ENCODE measurements at places on chromosomes 3 and 15.

DNA sequence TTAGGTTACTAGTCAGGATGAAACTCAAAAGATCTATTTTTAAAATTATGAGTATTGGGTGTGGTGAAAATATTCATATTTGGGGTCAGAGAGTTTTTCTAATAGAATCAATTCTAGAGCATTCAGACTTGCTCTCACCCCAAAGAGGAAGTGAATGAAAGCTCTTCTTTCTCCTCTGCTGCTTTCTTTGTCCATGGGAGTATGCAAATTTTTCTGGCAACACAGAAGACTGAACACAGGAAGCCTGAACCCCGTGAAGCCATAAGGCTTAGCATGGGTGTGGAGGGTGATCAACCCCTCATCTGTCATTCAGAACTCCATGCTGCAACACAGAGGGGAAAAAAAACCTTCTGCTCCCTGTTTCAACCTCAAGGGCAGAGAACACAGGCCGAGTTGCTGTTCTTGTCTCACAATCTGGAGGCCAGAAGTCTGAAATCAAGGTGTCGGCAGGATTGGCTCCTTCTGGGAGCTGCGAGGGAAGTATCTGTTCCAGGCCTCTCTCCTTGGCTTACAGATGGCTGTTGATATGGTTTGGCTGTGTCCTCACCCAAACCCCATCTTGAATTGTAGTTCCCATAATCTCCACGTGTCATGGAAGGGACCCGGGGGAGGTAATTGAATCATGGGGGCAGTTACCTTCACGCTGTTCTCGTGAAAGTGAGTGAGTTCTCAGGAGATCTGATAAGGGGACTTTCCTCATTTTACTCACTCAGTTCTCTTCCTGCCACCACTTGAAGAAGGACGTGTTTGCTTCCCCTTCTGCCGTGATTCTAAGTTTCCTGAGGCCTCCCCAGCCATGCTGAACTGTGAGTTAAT lies 33.7 kb upstream of the CD47 start:
- DNase-seq: no peak

DNA sequence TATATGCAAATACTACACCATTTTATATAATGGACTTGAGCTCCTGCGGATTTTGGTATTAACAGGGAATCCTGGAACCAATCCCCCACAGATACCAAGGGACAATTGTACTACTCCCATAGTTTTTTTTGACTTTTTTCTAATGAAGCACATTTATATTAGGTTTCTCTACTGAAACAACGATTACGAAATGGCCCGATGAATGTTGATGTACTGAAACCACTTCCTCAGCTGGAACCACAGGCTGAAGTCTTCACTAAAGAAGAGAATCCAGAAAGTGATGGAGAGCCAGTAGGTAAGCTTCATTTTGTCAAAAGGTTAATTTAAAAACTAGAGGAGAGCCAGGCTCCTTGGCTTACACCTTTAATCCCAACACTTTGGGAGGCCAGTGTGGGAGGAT lies 121.5 kb upstream of the LRRFIP2 start:
- DNase-seq: no peak

DNA sequence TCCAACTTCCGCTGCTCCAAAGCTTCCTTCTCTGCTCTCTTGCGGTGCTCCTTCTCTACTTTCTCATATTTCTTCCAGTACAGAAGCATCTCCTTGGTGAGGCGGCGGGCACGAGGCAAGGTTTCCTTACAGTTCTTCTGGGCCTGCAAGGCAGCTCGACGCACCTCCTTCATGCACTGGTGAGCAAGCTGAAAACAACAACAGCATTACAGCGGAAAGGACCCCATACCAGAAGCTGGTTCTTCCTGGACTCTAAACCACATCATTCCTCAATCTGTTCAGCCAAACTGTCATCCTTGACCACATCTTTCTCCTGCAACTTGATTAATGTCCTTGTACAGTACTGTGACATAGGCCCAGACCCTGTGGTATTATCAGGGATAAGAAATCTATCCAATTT lies 36.4 kb downstream of the INO80 start:
- no peak for DNase-seq

DNA sequence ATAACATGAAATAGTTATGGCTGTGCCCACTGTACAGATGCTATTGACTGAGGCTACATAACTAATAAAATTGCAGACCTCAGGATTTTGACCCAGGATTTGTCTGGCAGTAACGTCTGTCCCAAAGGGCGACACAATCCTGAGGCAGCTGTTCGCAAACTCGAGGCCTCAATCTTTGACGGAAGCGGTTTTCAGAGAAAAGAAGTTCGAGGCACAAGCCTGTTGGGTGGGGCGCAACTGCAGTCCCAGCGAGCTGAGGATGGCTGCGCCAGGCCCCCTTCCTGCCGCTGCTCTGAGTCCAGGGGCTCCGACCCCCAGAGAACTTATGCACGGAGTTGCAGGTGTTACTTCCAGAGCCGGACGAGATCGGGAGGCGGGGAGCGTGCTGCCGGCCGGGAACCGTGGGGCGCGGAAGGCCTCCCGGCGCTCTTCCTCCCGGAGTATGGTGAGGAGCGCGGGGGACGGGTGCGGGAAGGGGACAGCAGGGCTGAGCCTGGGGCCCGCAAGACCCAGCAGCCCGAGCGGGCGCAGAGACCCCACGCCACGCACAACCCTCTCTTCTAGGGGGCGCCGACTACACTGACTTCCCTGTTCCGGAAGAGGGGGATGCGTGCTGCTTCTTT lies at the start of gene PARP15:
PARP15 (plus strand) TSS at position 242 of the 623 bp plus-strand sequence; CDS start at position 260, 18 bp downstream.
- no peak for DNase-seq

DNA sequence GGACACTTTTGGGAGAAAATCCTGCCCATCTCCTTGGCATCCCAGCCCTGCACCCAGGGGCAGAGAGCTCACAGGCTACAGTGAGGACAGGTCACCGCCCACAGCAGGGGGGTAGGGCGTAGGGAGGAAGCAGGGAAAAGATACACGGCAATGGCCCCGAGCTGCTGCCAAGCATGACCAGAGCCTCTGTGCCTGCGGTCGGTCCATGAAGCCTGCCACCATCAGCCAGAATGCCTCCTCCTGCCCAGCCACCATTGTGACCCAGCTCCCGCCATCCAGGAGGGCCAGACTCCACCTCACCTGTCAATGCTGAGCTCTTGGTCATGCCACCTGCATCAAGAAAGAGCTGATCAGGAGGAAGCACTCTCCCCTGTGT lies 230.7 kb downstream of the VPS13C start:
- no peak for DNase-seq

- no peak for DNase-seq
These were observed 125.9 kb upstream of the PLXND1 start for GRCh38 chr3:129732200-129732876.

GRCh38 chr3:13021141-13022114 lies 51.8 kb downstream of the IQSEC1 start:
- DNase-seq: no peak

- DNase-seq: no peak
These were observed 52.8 kb downstream of the PPM1L start for GRCh38 chr3:160808838-160809237.

DNA sequence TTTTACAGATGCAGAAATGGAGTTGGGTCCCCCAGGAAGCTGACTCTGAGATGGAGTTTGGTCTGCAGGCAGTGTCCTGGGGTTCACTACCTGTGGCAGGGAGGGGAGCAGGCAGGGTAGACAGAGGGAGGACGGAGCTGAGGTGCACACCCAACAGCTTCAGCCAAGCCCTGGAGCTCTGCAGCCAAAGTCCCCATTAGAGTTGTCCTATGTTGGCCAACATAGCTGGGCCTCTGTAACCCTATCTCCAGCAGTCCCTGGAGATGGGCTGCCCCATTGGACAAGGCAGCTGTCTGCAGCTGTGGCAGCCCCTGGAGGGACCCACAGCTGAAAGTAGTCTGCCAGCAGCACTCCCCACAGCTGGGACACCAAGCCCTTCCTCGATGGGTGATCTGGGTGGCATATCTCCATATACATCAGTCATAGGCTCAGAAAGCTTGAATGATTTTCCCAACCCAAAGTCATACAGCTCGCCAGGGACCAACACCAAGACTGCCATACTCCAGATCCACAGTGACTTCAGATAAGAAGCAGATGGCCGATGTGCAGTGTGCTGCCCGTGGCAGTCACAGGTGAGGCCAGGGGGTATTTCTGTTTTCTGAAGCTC lies 31.9 kb downstream of the STARD5 start:
- no peak for DNase-seq

DNA sequence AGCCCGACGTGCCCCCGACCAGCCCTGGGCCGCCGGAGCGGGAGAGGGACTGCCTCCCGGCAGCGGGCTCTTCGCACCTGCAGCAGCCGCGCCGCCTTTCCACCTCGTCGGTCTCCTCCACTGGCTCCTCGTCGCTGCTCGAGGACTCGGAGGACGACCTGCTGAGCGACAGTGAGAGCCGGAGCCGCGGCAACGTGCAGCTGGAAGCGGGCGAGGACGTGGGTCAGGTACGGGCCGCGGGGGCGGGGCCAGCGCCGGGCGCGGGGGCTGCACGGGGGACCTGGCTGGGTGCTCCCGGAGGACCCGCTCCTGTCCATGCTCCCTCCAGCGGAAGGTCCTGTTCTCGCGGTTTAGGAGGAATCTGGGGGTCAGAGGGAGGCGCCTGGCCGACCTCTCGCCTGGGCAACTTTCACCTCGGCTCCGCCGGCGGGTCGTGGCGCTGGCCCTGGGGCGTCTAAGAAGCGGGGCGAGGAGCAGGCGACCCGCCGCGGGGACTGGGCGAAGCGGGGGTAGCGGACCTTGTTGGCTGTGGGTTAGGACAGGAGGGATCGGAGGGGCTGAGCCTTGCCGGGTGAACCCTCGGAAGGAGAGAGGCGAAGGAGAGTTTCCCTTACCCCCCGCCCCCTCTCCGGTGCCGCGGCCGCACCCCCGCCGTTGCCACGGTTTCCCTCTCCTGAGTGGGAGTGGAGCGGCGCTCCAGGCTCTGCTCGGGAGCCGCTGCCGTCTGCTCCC lies 682 bp downstream of the ITPKA start:
- no peak for DNase-seq

- no peak for DNase-seq
These were observed 46.4 kb downstream of the BLM start for GRCh38 chr15:90763366-90764099.

DNA sequence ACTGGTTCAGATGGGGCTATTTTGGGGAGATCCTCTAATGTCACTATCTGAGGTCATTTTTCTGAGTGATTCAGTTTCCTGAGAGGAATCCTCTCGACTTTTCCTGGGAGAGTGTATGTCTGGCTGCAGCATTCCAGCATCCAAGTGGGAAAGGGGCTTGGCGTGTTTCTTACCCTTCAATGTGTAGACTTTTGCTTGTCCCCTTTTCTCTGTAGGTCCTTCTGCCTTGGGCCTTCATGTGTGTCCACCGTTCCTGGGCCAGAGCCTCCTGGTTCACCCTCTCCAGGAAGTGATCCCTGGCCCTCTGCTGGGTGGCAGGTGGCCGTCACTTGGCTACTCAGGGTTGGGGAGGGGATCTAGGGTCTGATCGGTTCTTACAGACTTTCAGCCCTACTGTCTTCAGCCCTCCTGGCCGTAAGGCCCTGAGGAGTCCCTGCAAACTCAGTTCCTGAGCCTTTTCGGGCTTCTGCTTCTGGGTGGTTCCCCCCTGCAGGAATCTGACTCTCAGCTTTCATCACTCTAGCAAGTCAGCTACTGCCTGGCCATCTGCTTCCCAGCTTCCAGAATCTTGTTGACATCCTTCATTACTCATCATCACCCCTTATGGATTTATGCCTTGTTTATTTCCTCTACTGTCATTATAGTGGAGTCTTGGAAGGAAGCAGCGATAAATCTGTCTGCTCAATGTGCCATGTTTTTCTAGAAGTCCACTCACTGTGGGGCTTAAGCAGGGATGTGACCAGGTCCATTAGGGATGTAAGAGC lies 36.5 kb downstream of the GOLGA6L10 start:
- DNase-seq: no peak

- no peak for DNase-seq
These were observed 59.1 kb upstream of the ALDH1A3 start for GRCh38 chr15:100820528-100820927.

GRCh38 chr15:22933641-22934061 lies 46.5 kb downstream of the CYFIP1 start:
- DNase-seq: no peak

DNA sequence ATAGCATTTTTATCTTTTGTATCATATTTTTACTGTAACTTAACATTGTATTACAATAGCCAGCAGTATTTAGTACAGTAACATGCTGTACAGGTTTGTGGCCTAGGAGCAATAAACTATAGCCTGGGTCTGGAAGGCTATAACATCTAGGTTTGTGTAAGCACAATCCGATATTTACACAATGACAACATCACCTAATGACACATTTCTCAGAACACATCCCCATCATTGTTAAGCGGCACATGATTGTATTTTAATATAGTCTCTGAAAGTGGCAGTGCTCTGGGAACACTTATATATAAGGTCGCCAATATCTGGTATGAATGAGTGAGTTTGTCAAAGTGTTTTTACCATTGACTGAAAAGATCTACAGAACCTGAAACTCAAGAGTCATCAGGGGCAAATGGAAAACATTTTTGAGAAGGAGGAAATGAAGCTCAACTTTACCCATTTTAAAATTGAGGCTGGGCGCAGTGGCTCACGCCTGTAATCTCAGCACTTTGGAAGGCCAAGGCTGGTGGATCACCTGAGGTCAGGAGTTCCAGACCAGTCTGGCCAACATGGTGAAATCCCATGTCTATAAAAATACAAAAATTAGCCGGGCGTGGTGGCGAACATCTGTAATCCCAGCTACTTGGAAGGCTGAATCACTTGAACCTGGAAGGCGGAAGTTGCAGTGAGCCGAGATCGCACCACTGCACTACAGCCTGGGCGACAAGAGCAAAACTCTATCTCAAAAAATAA lies 38.8 kb upstream of the TNFSF10 start:
- no peak for DNase-seq
